ENCODE measurements at places on chromosomes 1 and 21.

GRCh38 chr1:71167505-71167904, 86.7 kb upstream of the ZRANB2 start:
- no peak for DNase-seq

DNA sequence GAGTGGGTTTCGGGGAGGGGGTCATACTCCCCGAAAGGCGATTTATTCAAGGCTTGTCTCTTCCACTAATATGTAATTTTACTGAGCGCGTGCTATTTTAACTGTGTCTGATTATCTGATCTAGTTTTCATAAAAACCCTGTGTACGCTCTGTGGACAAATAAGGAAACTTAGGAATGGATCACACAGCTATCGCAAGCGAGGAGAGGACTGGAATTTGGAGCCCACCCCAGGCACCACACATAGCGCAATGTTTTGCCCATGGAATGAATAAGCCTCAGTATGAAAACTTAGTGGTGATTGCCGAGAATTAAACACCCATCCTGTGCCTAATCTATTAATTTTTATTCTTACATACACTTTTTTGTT, 9.8 kb upstream of the RAB42 start:
- peak; percentile 17 for DNase-seq

DNA sequence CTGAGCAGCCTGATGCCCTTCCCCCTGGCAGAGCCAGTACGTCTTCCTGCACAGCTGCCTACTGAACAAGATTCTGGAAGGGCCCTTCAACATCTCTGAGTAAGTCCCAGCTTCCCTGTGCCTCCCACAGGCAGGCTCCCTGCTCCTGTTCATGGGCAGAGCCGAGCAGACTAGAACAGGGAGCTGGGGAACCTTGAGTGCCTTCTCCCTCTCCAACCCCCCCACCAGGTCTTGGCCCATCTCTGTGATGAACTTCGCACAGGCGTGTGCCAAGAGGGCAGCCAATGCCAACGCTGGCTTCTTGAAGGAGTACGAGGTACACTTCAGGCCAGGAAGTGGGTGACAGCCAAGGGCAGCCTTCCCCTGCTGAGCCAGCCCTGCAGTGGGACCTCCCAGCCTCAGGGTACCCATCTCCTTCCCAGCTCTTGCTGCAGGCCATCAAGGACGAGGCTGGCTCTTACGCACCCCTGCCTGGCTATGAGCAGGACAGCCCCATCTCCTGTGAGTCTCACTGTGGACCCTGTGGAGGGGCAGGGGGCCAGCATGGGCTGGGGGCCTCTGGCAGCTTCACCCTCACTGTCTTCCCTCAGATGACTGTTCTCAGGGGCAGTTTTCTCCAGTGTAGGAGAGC, 6.4 kb upstream of the LGR6 start:
- DNase-seq, result no peak

- DNase-seq, result no peak
Observed at GRCh38 chr1:114316204-114316603, 162.5 kb upstream of the SYT6 start.

GRCh38 chr1:200442023-200442422, 32.2 kb upstream of the ZNF281 start:
- DNase-seq, result no peak

- DNase-seq, result peak; percentile 60
Observed at GRCh38 chr21:20999659-21000058, 1.4 kb downstream of the NCAM2 start.

GRCh38 chr1:220380885-220381284, 108.6 kb upstream of the RAB3GAP2 start:
- DNase-seq, result no peak

DNA sequence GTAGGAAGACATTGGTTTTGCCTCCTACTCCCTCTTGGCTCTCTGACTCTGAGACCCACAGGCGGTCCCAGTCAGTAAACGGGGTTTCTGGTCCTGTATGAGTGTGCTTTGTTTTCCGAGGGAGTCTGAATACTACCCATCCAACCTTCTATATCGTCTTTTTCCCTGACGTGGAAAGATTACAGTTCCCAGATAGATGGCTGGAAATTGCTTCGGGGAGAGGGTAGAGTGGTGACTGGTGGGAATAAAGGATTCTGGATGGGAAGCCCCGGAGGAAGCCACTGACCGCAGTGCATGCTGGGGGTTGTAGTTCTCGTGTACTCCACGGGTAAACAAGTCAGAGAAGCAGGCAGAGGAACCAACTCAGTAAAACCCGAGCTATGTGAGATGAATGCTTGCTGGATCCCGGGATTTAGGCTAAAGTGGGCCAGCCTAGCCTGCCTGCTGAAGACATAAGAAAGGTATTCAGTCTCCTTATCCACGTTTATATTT, 66.2 kb upstream of the IRF2BP2 start:
- DNase-seq, result peak; percentile 56

GRCh38 chr1:88111816-88112215, 572.3 kb upstream of the PKN2 start:
- no peak for DNase-seq

DNA sequence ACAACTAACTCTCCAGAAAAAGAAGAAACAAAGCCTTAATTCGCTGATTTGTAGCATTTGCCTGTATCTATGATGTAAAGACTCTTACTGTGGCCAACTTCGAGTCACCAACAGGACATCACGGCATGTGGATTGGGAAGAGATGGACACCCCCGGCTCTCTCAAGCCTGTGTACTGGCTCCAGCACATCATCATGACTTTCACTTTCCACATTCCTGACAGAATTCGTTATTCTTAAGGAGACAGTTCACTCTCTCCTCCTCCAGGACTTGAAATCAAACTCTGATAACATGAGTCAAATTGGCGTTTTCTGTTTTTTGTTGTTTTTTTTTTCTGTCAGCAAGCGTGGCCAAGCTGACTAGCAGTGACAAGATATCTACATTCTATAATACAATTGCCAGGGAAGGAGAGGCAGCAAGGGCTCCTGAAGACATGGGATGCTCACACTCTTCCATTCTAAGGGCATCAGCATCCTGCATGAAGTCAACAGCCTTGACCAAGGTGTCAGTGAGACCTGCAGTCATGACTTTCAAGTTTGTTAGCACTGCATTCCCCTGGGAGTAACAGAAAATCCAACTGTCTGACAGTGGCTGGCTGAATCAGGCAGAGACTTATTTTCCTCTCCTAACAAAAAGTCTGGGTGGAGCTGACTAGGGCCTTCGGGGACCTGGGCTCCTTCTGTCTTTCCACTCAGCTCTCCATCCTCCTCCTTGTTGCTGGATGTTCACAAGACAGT, 13.3 kb upstream of the TRAF3IP3 start:
- DNase-seq, result peak; percentile 61

- DNase-seq, result no peak
Observed at GRCh38 chr1:231527586-231528171, 790 bp upstream of the TSNAX start.

DNA sequence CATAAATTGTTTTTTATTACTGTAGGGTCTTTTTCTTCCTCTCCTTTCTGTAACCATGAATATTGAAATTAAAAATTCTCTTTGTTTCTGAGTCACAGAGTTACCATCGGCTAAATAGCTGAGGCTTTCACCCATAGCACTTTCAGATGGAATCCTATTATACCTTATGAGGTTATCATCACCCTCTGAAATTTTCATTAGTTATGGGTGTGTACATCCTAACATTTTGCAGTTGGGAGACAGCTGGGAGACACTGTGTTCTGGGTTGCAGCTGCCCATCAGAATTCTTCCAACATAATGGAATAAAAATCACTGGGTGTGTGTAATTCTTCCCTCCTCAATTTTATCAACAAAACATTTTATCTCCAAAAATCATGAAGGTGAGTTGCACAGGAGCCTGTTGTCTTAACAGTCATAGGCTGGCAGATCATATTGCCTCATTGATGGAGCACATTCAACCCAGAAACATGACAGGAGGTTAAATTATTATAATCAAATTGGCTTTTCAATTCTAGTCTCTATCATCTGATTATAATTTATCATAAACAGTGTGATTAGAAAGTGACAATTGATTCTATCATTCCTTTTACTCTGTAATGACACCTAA, 17.4 kb downstream of the CYYR1 start:
- DNase-seq, result no peak

DNA sequence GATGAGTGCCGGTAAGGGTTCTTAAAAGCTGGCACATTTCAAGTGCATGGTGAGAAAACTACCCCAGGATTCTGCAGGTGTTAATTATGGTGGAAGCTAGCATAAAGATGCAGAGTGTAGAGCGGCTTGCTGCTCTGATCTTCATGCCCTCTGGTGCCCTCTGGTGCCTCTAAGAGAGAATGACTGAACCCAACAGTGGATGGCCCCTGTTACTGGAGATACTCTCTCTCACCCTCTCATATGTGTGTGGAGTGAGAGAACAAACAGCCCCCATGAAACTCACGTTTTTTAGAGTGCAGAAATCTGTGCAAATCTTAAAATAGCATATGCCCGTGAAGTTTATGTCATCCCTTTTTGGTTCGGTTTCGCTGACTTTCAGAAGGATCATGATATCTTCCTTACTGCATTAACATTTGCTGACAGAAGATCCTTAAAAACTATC, 90.0 kb downstream of the GRIK1 start:
- DNase-seq, result peak; percentile 73

DNA sequence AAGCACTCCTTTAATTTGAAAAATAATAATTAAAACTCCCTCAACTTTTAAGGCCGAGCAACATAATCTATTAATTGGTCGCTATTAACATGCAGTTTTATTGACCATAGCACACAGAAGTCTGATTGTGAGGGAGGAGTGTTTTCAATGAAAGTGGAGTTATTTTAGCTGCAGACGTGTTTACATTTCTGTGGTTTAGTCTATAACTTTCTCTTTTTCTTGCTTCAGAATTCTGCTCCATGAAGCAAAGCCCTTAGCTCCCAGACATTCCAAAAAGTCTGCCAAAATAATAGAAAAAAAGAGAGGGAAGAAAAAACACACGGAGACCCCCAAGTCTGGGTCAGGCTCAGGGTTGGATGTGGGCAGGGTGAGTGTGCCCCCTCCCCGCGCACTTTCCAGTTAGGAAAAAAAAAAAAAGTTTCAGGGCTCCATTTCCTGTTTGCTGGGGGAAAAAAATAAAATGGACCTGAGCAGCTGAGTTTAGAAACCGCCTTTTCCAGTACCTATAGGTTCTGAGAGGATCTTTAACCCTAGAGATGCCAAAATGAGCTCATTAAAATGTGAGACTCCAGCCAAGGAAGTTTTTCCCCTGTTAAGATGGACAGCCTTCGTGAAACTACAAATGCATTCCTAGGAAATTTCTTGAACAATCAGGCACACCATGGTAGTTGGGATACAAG, 143.7 kb upstream of the ETS2 start:
- no peak for DNase-seq

- no peak for DNase-seq
Observed at GRCh38 chr1:42861014-42861399, 14.6 kb downstream of the ZNF691 start.

GRCh38 chr1:38783640-38784229, 75.8 kb downstream of the RRAGC start:
- DNase-seq, result no peak

DNA sequence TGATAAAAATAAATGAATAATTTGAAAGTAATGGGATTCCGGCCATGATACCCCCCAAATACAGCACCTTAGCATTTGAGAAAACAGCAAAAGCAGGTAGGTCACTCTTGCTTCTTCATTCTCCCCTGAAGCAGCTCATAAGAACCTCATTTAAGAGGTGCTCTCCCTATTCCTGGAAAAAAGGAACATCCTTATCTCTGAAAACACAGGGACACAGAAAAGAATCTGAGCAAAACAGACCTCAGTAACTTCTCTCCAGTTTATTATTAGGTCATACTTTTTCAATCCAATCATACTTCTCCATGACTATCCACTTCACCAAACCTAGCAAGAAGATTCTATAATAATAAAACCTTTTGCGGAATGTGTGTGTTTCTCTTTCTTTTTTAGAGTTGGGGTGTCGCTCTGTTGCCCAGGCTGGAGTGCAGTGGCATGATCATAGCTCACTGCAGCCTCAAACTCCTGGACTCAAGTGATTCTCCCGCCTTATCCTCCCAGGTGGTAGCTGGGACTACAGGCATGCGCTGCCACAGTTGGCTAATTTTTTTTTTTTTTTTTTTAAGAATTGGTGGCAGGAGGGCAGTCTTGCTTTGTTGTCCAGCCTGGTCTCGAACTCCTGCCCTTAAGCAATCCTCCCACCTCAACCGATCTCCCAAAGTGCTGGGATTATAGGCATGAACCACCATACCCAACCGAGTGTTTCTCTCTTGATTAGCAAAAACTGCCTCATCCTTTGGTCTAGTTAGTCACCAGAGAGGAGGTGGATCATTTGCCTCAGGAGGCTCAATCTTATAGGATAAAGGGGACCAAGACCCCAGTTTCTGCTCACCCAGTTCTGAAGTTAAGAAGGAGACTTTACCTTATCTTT, 10.6 kb upstream of the TRIM33 start:
- DNase-seq, result no peak

- no peak for DNase-seq
Observed at GRCh38 chr21:44364151-44365053, 11.0 kb downstream of the TRPM2 start.

DNA sequence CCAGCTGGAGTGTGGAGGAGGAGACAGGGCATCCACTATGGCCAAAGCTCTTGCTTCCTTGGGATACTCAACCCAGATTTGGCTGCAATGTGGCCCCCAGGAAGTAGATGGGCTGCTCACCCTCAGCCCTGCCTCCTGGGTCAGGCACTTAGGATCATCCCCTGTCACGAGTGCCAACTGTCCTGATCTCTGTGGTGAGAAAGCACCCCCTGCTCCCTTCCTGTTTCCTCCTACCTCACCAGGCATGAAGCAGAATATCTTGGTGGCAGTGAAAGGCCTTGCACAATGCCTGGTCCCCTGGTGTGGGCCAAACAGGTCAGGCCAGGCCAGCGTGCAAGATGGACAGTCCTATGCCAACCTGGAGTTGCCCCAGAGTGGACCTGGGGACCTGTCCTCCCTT, 211.7 kb downstream of the GRIK3 start:
- no peak for DNase-seq

- no peak for DNase-seq
Observed at GRCh38 chr1:32199717-32200072, 700 bp upstream of the CCDC28B start.

DNA sequence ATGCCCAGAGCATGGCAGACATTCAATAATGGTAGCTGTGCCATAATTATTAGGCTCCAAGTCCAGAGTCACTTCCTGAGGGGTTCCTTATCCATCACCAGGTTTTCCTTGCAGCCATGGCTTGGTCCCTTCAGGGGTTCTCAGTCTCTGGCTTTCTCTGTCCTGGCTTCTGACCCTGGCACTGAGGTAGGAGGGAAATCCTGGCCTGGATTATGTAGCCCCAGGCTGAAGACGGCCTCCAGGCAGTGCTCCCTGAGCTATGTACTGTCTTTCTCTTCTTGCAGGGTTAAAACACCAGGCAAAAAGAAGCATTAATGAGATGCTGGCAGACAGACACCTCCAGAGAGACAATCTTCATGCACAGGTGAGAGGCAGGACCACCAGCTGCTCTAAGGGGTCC, 9.5 kb upstream of the PADI3 start:
- peak; percentile 62 for DNase-seq

- DNase-seq, result peak; percentile 38
Observed at GRCh38 chr1:1437904-1438376, 2.5 kb downstream of the VWA1 start.

GRCh38 chr1:209427277-209427676, 156.2 kb upstream of the CAMK1G start:
- DNase-seq, result no peak

- no peak for DNase-seq
Observed at GRCh38 chr1:178531887-178532286, 19.0 kb downstream of the TEX35 start.
